ENCODE measurements at places on chromosomes 5 and 9.

DNA sequence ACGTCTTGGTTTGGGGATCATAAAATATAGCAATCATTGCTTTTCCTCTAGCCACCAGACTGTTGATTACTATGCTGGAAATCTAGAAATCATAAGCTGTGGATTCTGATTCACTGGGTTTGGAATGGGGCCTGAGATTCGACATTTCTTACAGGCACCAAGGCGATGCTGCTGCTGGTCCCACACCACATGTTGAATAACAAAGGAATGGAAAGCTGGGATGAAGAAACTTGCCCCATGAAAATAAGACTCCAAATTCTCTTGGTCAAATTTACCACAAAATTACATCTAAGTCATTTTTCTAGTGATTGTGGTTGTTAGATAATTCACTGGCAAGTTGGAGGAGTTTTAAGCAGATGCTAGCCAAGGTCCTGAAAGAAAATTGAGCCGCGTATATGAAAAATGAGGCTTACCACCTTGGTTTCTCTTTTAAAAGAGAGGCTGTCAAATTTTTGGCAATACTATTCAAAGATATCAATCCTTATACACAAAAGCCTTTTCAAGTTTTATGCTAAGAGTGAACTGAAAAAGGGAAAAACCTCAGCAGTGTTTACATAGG lies 23.0 kb upstream of the MEIKIN start:
- no peak for DNase-seq

- DNase-seq = no peak
Measured at GRCh38 chr9:74006935-74007334, 490.2 kb upstream of the RORB start.

GRCh38 chr5:98163796-98164493 lies 609.5 kb upstream of the RGMB start:
- DNase-seq = no peak

DNA sequence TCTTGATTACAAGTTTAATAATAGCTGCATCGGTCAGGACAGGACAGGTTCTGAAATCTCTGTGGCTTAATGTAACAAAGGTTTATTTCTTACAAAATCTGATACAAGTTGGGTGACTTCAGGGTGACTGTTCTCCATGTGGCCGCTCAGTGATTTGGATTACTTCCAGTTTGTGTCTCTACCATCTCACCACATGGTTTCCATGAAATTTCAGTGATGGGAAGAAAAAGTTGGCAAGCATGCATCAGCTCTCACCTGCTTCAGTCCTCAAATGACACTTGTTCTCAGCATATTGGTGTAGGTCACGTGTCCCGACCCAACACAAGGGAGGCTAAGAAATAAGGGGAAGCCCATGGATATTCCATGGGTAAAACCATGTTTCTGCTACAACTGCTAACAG lies 7.8 kb upstream of the TMEM268 start:
- DNase-seq = no peak

GRCh38 chr5:43036409-43036808 lies 3.7 kb downstream of the ANXA2R start:
- DNase-seq = no peak

DNA sequence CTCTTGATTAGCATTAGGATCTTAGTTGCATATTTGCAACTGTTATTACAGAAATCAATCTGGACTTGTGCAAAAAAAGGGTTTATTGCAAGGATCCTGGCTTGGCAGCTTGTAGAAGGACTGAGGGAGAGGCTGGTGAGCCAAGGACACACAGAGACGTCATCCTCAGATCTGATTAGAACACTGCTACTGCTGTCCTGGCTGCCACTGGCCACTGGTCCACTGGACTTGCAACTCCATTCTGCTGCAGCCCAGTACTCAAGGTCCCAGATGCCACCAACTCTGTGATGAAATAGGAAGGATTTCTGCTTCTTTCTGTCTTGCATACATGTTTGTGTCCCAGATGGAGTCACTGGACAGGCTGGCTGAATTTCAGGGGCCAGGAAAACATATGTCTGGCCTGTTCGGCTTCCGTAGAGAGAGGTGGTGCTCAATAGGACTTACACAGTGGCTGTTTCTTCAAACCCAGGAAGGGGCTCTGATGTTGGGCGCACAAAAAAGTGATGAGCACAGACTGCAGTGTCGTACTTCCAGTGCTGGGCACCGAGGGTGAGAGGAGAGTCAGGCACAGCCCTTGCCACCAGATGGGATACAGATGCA lies 68.9 kb upstream of the SH3PXD2B start:
- DNase-seq = no peak

DNA sequence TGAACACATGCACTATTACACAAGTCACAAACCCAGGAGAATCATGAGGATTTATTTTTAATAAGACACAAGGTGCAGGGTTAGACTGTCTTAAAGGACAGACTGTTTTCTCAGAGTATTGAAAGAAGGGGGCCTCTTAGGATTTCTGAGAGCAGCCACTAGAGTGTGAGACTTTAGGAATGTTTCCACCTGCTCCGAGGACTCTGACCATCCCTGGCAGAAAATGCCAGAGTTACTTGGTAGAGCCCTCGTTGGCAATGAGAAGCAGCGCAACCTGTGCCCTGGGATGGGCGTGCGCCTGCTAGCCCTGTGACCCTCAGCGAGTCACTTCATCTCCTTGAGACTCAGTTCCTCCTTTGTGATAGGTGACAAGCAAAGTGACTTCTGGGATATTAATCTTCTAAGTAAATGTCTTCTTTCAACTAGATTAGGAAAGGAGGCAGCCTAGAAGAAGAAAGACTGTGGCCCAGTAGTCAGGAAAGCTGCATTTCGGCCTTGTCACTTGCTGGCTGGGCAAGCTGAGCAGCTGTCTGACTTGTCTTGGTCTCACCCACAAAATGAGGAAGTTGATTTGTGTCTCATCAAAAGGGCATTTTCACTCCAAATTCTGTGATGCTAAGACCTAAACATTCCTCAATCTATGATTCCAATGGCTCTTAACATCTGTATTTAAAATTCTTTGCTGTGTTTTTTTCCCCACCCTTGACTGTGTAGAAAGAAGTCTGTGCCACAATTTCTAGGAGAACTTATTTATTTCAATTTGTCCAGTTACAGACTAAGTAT lies 60.5 kb downstream of the PTCD2 start:
- DNase-seq = peak; percentile 47

DNA sequence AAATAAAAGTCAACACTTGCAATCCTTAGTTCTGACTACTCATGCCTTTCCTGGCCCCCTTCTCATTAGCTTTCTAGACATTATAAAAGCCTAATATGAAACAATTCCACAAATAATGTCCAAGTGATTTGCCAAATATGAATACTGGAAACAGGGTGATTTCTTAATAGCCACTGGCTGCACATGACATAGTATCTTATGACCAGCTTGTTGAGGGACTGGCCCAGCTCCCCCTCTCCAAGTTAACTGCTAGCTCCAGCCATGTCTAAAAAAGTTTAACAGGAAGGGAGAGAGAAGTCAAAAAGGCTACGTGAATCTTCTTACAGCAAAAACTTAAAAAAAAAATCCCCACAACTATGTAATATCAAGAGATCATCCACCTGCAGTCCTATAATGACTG lies 1.5 kb downstream of the CERT1 start:
- DNase-seq = no peak
